ENCODE measurements at places on chromosomes 13 and 19. TPM values are rescaled to one million over a fixed set of nuclear protein-coding genes. Genes with fewer than 3 reads are reported as not detected.

The SLC10A2 gene
- total RNA-seq: not detected

The C19orf25 gene
- 30.8 TPM for total RNA-seq

The CEACAM4 gene
- 0.29 TPM for total RNA-seq

The FFAR1 gene
- total RNA-seq: not detected
